Adipocyte (in vitro differentiated cells): ENCODE measurements at places on chromosomes 11 and 22.

GRCh38 chr22:49087198-49087597, 740.5 kb downstream of the BRD1 start:
- no peak for DNase-seq

- DNase-seq = no peak
Measured at GRCh38 chr11:78560153-78560552, 14.5 kb downstream of the NARS2 start.

DNA sequence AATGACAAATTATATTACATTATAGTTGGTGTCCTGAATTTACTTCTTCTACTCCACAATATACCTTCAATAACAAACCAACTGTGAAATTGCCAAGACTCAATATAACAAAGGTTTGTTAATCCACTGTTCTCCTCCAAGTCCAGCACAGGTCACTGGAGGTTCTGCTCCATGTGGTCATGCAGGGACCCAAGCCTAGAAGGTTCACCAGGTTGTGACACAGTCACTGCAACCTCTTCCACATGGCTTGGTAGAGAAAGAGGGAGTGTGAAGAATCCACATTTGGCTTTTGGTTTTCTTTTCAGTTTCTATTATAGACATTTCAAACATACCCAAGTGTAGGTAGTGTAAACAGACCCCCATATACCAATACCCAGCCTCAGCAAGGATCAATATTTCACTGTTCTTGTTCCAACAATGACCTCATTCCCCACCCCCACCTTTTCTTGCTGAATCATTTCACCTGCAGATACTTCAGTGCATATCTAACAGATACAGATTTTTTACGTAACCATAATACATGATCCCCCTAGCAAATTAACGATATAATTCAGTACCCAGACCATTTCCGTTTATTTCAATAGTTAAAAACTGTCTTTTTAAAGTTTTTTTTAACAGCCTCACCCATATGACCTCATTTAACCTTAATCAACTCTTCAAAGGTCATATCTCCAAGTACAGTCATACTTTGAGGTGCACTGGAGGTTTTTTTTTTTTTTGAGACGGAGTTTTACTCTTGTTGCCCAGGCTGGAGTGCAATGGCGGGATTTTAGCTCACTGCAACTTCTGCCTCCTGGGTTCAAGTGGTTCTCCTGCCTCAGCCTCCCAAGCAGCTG, 14.1 kb downstream of the FGF19 start:
- DNase-seq = no peak

- no peak for DNase-seq
Measured at GRCh38 chr22:37803639-37804351, 3.9 kb upstream of the GCAT start.

- peak; percentile 75 for DNase-seq
Measured at GRCh38 chr11:723120-723883, 17.3 kb downstream of the EPS8L2 start.
